ENCODE measurements at places on chromosomes 3 and 15.

GRCh38 chr15:74313889-74314288 lies 53.6 kb downstream of the CYP11A1 start:
- no peak for DNase-seq

- DNase-seq: no peak
Observed at GRCh38 chr3:43692085-43692855, 1.5 kb downstream of the ABHD5 start.

DNA sequence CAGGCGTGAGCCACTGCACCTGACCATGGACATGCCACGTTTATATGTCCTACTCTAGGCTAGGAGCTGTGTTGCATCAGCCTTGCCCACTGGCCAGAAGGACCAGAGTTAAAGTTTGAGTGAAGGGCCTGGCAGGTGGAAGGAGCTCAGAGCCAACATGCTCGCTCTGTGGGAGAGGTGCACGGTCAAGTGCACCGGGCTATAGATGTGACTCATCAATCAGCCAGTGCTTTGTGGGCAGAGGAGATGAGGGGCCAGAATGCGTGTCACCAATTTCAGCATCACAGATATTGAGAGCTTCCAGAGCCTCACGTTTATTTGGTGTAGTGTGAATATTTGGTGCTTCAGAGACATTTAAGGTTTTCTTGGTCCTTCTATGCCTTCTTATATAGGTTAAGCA lies 137.3 kb upstream of the KBTBD8 start:
- no peak for DNase-seq

- DNase-seq: peak; percentile 12
Observed at GRCh38 chr3:127831723-127832172, 9.4 kb upstream of the MGLL start.

GRCh38 chr15:51992953-51993352 lies 21.4 kb upstream of the LEO1 start:
- DNase-seq: no peak

DNA sequence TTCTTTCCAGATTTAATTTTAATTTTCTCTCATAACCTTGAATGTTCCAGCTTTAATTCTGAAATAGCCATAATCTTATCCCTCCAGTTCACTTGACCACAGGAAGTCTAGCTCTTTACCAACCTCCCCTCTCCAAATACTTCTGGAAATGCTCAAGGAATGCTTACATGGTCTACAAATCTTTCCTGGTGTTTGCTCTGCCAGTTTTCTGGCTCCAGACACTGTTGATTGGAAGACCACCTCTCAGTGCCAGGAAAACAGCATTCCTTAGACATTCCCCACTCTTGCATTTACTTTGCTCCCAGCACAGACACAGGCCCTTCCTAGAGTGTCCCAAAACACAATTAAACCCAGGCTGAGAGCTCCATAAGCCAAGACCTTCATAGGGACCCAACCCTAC lies 98.6 kb downstream of the MESD start:
- DNase-seq: no peak

DNA sequence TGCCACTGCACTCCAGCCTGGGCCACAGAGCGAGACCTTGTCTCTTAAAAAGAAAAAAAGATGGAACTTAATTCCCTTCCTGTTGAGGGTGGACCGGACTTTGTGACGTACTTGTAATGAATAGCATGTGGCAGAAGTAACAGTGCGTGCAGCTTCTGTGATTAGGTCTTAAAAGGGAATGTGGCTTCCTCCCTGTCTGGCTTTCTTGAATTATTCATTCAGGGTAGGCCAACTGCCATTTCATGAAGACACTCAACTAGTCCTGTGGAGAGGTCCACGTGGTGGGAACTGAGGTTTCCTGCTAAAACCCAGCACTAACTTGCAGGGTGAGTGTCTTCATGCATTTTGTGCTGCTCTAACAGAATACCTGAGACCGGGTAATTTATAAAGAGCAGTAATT lies 98.9 kb upstream of the PIAS1 start:
- DNase-seq: no peak

GRCh38 chr3:48367201-48367600 lies 4.8 kb upstream of the FBXW12 start:
- no peak for DNase-seq

DNA sequence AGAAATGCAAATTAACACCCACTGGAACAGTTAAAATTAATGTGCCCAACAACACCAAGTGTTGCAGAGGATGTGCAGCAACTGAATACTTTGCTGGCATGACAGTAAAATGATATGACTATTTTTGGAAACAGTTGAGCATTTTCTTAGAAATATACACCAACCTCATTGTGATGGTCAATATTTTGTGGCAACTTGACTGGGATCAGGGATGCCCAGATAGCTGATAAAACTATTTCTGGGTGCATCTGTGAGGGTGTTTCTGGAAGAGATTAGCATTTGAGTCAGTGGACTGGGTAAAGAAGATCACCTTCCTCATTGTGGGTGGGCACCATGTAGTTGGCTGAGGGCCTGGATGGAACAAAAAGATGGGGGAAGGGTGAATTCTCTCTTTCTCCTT lies 57.9 kb downstream of the RPLP1 start:
- DNase-seq: no peak

DNA sequence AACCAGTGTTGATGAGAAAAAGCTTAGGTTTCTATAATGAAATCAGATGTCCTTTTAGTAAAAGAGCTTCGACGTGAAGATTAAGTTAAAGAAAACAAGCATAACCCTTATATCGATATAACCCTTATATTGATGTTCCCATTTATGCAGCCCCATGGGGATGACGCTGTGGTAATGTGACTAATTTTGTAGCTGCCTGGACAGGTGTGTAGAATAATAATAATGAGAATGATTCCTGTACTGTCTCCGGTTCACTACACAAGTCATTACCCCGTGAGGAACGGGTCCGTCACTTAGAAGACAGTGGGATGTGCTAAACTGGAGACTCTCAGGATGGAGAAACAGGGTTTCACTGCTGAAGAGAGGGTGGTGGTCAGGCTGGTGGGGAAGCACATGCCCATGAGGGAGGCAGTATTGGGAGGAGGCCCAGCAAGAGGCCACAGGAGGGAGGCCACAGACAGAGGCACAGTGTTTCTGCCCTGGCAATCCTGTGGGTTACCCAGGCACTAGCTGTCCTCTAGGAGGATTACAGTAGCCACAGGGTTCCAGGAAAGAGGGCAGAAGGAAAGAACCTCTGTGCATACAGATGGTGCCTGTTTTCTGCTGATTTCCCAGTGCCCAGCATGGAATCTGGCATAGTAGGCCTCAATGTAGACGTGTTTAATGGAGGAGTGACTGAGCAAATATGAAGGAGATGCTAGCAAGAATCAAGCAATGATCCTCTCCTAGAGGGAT lies 191.1 kb upstream of the TSC22D2 start:
- DNase-seq: no peak

GRCh38 chr3:127457094-127457475 lies 133.4 kb downstream of the TPRA1 start:
- no peak for DNase-seq

DNA sequence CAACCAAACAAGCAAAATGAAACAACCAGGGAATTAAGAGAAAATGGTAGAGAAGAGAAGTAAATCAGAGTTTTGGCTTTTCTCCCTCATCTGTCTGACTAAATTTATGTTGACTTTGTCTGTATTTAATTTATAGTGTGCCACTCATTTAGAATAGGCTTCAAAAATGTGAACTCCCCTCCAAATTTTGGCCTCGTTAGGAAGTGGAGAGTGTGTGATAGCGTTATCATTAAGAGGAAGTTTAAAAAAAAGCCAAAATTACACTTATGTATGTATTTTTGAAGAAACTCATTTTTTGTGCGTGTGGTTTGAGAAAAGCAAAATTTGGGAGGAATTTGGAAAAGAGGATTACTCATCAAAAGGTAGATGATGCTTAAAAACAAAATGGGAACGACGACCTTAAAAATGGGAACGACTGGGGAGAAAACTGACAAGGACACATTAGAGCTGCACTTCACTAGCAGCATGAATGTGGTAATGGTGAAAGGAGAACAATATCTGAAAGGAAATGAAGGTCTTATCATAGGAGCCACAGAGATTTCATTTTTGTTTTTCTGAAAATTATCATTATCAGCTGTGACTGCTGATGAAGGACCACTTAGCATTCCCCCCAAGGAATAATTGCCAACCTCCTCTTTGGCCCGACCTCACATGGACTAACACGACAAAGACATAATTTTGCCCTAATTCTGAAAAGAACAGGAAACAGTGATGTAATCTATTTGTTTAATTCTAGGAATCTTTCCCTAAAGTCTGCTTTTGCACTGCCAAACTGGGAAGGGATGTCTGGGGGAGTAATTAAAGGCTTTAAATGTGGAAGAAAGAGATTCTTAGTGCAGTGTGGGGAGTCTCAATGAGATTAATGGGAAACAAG lies 163.2 kb upstream of the P2RY1 start:
- DNase-seq: no peak

- DNase-seq: no peak
Observed at GRCh38 chr3:191889756-191890155, 428.8 kb downstream of the PYDC2 start.

- DNase-seq: no peak
Observed at GRCh38 chr15:70093481-70094319, 4.0 kb downstream of the TLE3 start.

DNA sequence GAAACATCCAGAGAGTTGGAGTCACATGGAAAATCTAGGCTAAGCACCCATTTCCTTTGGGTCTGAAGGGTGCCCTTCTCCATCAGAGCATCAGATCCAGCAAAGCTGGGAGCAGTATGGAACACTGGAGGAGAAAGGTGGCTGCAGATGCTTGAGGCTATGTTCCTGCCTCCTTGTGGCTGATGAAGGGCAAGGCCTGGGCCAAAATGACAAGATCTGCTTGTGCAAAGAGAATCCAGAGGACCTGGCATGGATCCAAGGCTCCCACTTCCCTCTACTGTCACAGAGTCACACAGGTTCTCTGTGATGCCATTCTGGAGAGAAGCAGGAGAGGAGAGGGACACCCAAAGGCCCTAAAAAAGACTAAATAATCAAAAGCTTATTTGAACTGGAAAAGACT lies 9.2 kb upstream of the ATP8B4 start:
- no peak for DNase-seq

DNA sequence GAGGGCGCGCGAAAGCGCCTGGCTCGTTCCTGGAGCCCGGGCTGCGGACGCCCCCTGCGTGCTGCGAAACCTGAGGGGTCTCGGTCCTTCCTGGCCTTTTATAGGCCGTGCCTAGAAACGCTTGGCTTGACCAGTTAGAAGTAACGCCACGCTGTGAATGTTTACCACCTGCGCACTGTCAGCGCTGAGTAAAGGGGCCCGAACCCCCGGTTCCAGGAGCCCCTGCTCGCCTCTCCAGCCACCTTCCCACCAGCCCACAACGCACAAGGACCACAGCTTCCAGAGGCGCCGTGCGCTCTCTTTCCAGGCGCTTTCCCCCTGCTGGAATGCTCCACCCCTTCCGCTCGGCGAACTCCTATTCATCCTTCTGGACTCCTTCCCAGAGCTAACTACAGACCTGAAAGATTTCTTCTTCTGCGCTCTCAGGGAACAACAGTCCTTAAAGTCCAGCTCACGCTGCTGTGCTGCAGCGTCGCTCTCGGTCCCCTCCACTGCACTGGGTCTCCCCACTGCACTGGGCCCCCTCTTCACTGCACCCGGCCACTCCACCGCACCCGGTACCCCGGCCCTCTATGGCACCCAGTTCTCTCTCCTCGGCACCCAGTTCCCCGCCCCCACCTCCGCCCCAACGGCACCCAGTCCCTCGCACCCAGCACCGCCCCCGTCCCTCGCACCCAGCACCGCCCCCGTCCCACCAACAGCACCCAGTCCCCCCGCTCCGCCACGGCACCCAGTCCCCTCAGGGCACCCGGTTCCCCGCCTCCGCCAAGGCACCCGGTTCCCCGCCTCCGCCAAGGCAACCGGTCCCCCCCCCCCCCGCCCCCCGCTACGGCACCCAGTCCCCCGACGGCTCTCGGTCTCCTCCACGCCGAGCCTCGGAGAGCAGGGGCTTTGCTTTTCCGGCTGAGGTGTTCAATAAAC lies 69.8 kb downstream of the SQOR start:
- no peak for DNase-seq

GRCh38 chr3:43770426-43771103 lies 79.8 kb downstream of the ABHD5 start:
- no peak for DNase-seq

DNA sequence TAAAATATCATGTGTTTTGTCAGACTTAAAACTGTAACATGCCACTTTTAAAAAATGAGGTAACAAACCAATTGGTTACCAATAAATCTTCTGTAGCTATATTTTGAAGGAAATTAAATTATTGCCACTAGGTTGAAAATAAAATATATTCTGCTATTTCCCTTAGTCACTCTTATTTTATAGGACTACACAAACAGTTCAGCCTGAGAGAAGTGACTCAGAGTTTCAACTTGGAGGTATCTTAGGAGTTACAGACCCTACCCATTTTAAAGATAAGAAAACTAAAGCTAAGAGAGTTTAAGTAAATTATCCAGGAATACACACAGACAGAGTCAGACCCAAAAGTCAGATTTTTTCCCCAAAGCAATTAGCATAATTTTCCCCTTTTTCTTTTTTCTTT lies 65.1 kb downstream of the PIK3CB start:
- no peak for DNase-seq

Measured in NCI-H187 (cell line).